ENCODE measurements at places on chromosomes 3 and 15. TPM values are rescaled to one million over a fixed set of nuclear protein-coding genes. Genes with fewer than 3 reads are reported as not detected.

Gene AADACL2
- total RNA-seq: not detected

Gene P2RY12
- total RNA-seq: not detected

Gene FAM81A
- total RNA-seq: 0.12 TPM

Gene ASB14
- total RNA-seq: not detected

Gene PRKAR2A
- 43.3 TPM for total RNA-seq

Gene TMEM39A
- 103 TPM for total RNA-seq

Gene CGNL1
- total RNA-seq: 0.65 TPM

Gene ISLR
- 194 TPM for total RNA-seq

Gene DCLK3
- under 0.01 TPM for total RNA-seq

Gene PIERCE2
- total RNA-seq: 1.6 TPM

Gene CFAP44
- total RNA-seq: 3.0 TPM

Gene SKOR1
- 0.49 TPM for total RNA-seq

Gene LDHAL6B
- not detected for total RNA-seq

Gene SPESP1
- total RNA-seq: 5.0 TPM

Gene PIGZ
- total RNA-seq: 1.5 TPM

Gene ALDH1L1
- 0.16 TPM for total RNA-seq

Gene PCOLCE2
- 1.3 TPM for total RNA-seq

Gene GOLGA6B
- total RNA-seq: not detected

Gene BOC
- total RNA-seq: 60.7 TPM

Gene LXN
- 13.6 TPM for total RNA-seq

Gene SLC15A2
- total RNA-seq: 0.32 TPM

Gene TMEM62
- 18.2 TPM for total RNA-seq

Gene MAP3K13
- 14.6 TPM for total RNA-seq

Gene PLA2G4D
- not detected for total RNA-seq

Gene WNT5A
- 1,597 TPM for total RNA-seq
